C1 segment of cervical spinal cord (tissue), 14 donors: ENCODE measurements at places on chromosomes 4 and X.

DNA sequence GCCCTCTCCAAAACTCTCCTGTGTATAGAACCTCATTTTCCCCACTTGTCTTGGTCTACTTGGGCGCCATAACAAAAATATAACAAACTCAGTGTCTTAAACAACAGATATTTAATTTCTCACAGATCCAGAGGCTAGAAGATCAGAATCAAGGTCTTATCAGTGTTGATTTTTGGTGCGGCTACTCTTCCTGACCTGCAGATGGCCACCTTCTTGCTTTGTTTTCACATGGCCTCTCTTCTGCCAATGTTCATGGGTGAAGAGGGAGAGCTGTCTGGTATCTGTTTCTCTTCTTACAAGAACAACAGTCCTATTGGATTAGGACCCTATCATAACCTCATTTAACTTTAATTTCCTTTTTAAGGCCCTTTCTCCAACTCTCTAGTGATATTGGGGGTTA, 177.3 kb downstream of the PABPC4L start:
- DNase-seq, result no peak

- DNase-seq, result no peak
These were observed 163.9 kb downstream of the KDR start for GRCh38 chr4:54961357-54961975.

GRCh38 chr4:111991163-111991562, 154.1 kb upstream of the FAM241A start:
- DNase-seq, result no peak

DNA sequence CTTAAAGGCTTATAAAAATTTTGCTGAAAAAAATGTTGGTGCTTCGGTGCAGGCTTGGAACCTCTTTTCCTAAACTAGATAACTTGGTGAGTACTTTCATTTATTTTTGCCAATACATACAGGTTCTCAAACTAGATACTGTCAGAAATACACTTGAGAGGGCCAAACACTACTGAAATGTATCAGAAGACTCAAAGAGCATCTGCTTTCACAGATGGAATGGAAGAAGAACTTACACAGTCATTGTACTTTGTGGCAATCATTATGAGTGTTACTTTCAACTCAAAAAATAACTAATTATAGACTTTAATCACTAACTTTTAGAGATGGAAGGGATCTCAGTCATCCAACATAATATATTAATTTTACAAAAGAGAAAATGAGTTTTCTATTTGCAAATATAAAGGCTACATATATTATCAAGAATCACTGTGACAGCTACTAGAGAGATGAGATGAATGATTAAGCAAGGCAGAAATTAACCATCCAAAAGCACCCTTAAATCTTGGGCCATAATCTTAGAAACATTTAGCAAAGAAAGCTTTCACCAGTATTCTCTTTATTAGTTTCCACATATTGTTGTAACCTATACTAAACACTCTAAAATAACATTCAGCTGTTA, 1.0 kb downstream of the ENAM start:
- DNase-seq, result no peak

DNA sequence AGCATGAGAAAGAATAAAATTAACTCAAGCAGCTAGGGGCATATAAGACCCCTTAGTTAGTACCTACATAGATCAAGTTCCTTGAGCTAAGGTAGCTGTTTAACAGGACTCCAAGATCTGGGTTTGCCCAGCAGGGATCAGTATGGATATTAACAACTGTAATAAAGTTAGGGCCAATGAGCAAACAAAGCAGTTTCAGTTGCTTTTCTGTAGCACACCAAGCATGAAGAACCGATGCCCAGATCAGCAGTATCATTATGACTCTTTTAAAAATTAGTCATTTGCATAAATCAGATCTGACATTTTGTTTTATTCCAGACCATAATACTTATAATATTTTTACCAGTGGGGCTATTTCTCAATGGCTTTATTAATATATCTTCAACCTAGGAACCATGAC, 80.9 kb downstream of the C4orf33 start:
- no peak for DNase-seq

DNA sequence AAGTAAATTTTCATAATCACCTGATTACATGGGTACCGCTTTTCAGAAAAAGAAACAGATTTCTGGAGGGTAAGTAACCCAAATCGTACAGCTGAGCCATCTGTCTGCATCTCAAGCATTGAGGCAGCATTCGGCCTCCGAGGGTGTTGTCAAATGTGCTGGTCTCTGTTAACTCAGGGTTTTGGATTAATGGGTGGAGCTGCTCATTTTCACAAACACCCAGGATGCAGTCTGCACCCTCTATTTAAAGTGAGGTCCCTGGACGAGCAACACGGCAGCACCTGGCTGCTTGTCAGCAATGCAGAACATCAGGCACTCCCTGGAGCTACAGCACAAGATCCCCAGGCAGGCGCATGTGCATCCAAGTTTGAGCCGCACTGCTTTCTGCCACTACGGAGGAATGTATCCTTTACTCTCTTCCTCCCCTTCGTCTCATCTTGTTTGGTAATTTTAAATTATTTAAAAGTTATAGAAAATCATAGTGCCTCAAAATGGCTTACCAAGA, 24.7 kb upstream of the NAP1L5 start:
- no peak for DNase-seq

- DNase-seq, result no peak
These were observed 60.2 kb upstream of the CBR4 start for GRCh38 chr4:169070071-169070894.

DNA sequence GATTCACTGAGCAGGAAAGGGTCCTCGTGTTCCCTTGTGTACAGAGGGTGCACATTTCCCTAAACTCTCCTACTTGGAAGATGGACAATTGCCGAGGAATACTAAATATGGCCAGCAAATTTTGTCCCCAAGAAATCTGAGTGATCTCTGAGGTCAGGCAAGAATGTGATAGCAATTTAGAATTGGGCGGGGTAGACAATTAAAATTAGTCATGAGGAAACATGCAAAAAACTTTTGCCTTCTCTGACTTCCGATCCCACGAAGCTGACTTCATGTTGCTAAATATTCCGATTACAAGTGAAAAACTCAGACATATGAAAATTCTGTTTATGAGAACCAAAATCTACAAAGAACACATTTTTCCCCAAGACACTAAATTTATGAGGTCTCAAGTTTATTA, 453.9 kb upstream of the ZFP42 start:
- DNase-seq, result no peak
